SJSA1 (cell line): ENCODE measurements at places on chromosomes 7 and 10. TPM values are rescaled to one million over a fixed set of nuclear protein-coding genes. Genes with fewer than 3 reads are reported as not detected.

CPED1 gene
- 46.6 and 64.8 TPM in 2 replicates for total RNA-seq

SEMA4G gene
- 0.42 and 0.88 TPM in 2 replicates for total RNA-seq

IDI2 gene
- not detected in 2 replicates for total RNA-seq

DNA sequence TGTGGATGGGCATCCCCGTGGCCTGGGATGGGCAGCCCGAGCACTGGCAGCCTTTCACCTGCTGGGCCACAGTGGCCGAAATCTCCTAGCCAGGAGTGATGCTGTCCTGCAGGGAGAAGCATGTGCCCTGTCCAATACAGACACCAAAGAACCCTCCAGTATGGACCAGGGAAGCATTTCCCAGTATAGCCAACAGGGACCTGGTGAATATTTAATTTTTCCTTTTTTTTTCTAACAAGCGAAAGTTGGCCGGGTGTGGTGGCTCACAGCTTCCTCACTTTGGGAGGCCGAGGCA, 11.0 kb downstream of the IMPDH1 start:
- DNase-seq: no peak

CISD1 gene
- total RNA-seq: 38.5 and 52.3 TPM in 2 replicates

GRID1 gene
- total RNA-seq: 0.05 TPM in 1 of 2 replicates, not detected in the other

DNA sequence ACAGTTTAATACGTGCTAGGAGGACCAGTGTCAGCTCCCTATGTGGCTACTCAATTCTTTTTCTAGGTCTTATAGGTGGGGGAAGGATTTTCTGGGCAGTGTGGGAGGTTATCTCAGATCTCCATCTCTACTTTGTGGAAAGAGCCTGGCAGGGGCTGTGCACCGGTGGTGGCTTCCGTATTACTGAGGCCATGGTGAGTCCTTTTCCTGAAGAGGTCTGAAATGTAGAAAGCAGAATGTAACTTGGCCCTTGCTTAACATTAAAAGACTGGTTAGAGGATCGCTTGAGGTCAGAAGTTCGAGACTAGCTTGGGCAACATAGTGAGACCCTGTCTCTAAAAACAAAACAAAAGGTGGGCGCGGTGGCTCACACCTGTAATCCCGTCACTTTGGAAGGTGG, 2.7 kb upstream of the TPST1 start:
- no peak for DNase-seq

UPK3B gene
- 0.11 TPM in 1 of 2 replicates, not detected in the other for total RNA-seq

NPC1L1 gene
- total RNA-seq: not detected in 2 replicates

GRCh38 chr10:132104062-132104461, 38.3 kb downstream of the JAKMIP3 start:
- no peak for DNase-seq

GRCh38 chr7:96284835-96285234, 37.1 kb downstream of the SLC25A13 start:
- DNase-seq: no peak

DNA sequence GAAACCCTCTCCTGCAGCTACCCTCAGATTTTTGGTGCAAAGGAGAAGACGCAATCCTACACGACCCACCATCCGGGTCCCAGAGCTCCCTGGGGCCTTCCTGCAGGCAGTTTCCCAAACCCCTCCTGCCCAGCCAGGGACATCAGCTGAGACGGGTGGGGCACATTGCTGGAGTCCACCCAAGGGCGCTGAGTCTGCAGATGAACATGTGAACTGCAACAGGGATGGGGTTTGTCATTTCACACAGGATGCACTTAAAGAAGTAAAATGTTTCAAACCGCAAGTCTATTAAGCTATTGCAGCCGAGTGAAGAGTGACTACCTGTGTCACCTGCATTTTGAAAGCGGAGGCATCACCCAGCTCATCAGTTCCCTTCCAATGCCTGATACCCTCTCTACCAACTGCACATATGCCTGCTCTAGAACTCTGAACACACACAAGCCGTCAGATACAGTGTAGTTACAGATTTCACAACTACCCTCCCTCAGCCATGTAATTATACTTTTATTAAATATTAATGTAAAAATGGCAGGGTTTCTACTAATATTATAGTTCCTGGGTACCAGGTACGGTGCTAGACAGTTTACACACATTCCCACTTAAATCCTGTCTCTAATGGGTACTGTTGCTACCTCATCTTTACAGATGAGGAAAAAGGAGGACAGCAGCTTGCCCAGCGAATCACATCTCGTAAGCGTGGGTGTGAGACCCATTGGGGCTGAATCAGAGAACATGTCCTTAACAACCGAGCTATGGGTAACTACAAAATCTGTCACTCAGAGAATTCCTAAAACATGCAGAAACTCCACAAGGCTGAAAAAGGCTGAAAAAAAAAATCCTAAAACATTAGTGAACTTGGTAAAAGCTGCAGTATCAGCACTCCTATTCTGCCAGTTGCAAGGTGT, 71.2 kb downstream of the GRB10 start:
- DNase-seq: no peak

EGFR gene
- 22.4 and 28.9 TPM in 2 replicates for total RNA-seq

VIPR2 gene
- total RNA-seq: 1.5 TPM in 1 of 2 replicates, not detected in the other
